ENCODE measurements at places on chromosomes 4 and X.

DNA sequence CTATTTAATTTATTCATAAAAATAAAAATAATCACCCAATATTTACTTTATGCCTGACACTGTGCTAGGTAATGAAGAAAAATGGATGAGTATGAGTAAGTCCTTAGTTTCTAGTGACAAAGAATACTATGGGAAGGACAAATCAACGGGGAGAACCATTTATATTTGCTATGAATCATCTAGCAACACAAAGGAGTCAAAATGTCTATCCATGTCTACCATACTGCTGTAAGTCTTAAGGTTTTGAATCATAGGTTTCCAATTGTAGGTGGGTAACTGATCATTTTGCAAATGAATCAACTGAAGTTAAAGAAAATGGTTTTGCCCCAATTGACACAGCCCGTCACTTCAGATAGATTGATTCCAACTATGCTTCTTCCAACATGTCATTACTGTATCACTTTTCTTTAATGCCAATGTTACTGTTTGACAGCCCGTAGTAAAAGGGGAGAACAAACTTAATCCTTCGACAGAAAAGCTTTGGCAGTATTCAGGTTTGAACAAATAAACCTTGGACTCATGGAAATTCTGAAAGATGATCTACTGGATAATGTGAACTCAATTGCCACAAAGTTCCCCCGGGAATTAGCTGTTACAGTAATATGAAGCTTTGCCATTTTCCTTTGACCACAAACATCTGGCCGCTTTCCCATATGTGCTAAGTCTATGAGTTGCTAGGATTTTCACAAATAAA lies 3.2 kb downstream of the TDO2 start:
- DNase-seq: no peak

- no peak for DNase-seq
Measured at GRCh38 chr4:5991405-5991804, 26.8 kb downstream of the C4orf50 start.

- no peak for DNase-seq
Measured at GRCh38 chr4:168573870-168574269, 77.0 kb downstream of the PALLD start.

GRCh38 chrX:21632027-21632426 lies 26.1 kb downstream of the KLHL34 start:
- DNase-seq: no peak

DNA sequence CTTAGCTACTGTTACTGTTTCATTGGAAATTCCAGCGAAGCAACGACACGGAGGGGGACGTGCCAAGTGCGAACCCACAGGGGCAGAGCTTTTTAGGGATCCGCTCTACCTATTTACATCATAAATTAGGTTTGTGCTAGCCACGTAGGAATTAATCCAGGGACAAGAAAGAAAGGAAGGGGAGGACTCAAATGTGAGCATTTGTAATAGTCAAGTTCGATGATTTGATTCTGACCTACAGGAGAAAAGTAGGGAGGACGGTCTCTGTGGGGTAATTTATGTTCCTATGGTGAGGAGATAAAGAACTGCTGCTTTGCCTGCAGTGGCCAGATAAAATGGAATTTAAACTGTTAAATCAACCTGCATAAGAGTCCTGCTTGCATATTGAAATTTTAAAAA lies 1.7 kb downstream of the INTS6L start:
- DNase-seq: no peak
